ENCODE measurements at places on chromosomes 11 and 22. TPM values are rescaled to one million over a fixed set of nuclear protein-coding genes. Genes with fewer than 3 reads are reported as not detected.

The FOLH1 gene
- total RNA-seq: not detected

The GGT5 gene
- not detected for total RNA-seq

The STIM1 gene
- 27.1 TPM for total RNA-seq

The PLXNB2 gene
- total RNA-seq: 65.0 TPM

The LDHAL6A gene
- total RNA-seq: not detected

The GTSE1 gene
- 13.7 TPM for total RNA-seq

The RASSF10 gene
- not detected for total RNA-seq

The TNNI2 gene
- not detected for total RNA-seq

The GRIA4 gene
- 0.05 TPM for total RNA-seq

The MMP26 gene
- not detected for total RNA-seq

DNA sequence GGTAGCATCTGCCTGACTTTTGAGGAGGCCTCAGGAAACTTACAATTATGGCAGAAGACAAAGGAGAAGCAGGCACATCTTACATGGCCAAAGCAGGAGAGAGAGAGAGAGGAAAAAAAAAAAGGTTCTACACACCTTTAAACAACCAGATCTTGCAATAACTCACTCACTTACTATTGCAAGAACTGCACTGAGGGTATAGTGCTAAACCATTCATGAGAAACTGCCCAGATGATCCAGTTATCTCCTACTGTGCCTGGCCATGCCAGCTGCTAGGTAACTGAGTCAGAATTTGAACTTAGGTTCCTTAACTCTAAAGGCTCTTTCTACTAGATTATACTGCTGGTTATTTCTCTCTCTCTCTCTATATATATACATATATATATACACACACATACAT is 7.3 kb downstream of the HORMAD2 start:
- DNase-seq: no peak

GRCh38 chr22:45731041-45731797 is 59.6 kb downstream of the ATXN10 start:
- peak; percentile 29 for DNase-seq

DNA sequence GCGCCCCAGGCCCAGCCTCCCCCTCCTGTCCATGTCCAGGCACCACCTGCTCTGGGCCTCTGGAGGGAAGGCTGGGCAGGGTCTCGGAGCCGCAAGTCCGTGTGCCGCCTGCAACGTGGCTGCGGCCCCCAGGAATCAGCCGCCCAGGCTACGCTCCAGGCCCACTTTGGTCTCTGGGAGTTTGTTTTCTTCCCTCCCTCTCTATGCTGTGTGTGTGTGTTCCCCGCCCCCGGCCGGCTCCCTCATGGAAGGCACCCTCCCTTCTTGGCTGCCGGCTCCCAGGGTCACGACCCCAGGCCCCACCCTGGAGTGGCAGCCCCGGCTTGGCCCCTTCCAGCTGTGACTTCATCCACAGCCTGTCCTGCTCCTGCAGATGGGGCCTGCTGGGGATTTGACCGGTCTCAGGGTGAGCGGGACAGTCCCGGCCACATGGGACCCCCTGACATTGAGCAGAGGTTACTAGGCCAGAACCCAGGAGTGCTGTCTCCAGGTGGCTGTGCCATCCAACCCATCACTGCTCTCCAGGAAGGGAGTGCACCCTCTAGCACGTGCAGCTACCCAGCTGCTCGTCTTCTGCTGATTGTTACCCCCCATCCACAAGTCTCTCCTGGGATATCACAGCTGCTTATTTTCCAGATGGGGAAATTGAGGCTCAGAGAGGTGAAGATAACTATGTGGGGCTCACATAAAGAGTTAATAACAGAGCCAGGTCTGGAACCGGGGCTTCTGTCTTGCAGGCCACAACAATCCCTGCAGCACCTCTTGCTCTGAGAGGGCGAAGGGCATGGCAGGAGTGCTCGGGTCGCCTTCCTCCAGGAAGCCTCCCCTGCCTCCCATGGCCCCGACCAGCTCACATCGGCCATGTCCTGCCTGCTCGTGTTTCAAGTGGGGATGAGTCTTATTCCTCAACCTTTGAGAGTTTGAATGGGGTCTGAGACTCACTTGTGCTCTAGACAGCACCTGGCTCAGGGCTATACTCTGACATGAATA is 2.8 kb upstream of the LIF start:
- no peak for DNase-seq

GRCh38 chr11:90845126-90845525 is 622.3 kb upstream of the CHORDC1 start:
- no peak for DNase-seq

- DNase-seq: no peak
These were observed 1.2 kb upstream of the TSKU start for GRCh38 chr11:76781807-76782530.

DNA sequence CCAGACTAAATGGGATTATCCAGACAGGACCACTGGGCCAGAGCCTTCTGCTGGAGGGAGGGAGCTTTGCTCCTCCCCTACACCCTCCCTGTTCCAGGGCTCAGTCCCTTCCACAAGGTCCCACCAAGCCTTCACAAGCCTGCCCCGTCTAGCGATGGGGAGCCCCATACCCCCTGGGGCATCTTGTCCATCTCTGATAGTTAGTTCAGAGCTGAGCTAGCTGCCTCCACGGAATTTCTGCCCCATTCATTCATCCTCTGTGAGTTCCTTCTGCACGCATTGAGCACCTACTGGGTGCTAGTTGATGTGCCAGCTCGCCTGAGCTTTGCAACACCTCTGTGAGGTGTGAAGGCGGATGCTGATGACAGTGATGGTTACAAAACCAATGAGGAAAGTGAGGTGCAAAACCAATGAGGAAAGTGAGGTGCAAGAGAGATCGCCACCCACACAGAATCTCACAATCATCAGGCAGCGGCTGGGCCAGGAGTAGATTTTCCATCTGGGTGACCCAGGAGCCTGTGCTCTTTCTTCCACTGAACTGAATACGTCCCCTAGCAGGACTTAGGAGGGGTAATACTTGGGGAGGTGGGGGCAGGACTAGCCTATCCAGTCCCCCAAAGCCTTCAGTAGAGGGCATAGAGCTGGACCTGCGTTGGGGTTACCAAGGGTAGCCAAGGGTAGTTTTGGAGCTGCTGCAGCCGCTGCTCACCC is 21.5 kb upstream of the CBX7 start:
- no peak for DNase-seq

- DNase-seq: no peak
These were observed 851 bp downstream of the SYT8 start for GRCh38 chr11:1835671-1836010.

- DNase-seq: no peak
These were observed 3.9 kb downstream of the ENDOD1 start for GRCh38 chr11:95093548-95093947.

GRCh38 chr22:49090061-49090852 is 737.4 kb downstream of the BRD1 start:
- no peak for DNase-seq

- DNase-seq: no peak
These were observed 387.8 kb upstream of the LARGE1 start for GRCh38 chr22:34308101-34308500.

GRCh38 chr11:130792772-130793171 is 123.5 kb downstream of the SNX19 start:
- DNase-seq: no peak

DNA sequence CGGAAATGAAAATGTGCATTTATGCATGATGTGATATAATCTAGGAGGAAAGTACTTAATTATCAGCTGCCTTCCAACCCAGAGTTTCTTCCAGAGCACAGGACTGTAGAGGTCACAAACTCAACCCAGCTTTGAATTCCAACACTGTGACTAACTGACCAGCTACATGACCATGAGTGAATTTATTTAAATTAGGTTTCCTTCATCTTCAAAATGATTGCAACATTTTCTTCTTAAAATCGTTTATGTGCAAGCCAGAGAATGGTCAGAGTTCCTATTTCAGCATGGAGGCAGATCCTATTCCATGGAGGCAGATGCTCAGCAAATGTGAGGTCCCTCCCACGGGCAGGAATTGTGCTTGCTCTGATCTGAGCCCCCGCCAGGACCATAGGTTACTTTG is 42.4 kb downstream of the OSBP start:
- peak; percentile 79 for DNase-seq

- no peak for DNase-seq
These were observed 29.9 kb downstream of the MS4A2 start for GRCh38 chr11:60118338-60118737.

- no peak for DNase-seq
These were observed 57.1 kb downstream of the HIRA start for GRCh38 chr22:19374410-19374809.

DNA sequence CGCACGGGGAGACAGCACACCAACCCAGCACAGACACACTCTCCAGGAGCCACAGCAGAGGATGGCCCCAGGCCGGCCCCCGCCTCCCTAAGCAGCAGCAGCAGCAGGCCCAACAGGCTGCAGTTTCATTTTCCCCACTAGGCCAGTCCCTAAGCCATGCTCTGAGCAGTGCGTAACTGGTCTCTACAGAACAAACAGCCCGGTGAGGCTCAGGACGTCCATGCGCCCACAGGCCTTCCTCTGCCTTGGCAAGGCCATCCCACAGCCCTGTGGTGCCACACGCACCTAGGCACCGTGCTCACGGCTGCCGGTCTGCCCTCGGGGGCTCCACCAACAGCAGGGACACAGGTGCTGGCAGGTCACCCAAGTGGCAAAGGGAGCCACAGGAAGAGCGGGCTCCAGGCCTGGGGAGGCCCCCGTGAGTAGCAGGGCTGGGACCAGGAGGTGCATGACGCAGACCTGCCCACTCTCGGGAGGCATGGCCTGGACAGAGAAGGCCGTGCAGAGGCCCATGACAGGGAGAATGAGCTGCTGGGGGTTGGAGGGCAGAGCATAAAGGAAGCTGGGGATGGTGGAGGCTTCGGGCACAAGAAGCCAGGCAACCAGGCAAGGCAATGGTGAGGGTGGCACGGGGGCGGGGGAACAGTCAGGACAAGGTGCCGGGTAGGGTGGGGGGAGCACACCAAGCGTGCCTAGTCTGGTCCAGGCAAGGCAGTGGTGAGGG is 1.4 kb upstream of the MOB2 start:
- DNase-seq: no peak

DNA sequence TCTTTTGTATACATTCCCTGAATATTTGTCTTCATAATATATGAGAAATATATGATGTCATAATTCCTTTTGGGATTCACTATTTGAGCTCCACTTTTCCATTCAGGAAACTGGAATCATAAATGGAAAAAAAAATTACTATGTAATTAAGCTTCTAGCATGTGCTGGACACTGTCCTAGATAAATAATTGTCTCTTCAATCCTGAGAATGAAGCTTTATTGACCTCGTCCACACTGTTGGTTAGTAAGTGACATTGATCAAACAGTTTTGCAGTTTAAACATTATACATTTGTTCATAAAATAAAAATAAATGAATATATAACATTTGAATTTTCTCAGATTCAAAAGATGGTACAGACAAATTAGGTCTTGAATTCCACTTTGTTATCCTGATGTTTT is 1691.2 kb downstream of the LRRC4C start:
- DNase-seq: no peak

- no peak for DNase-seq
These were observed 302.7 kb downstream of the DDX10 start for GRCh38 chr11:108967571-108967970.

GRCh38 chr11:73875380-73875779 is 1.3 kb downstream of the COA4 start:
- no peak for DNase-seq

GRCh38 chr11:28834877-28835276 is 726.7 kb downstream of the METTL15 start:
- DNase-seq: peak; percentile 80

GRCh38 chr11:123392844-123393243 is 37.2 kb upstream of the GRAMD1B start:
- no peak for DNase-seq

DNA sequence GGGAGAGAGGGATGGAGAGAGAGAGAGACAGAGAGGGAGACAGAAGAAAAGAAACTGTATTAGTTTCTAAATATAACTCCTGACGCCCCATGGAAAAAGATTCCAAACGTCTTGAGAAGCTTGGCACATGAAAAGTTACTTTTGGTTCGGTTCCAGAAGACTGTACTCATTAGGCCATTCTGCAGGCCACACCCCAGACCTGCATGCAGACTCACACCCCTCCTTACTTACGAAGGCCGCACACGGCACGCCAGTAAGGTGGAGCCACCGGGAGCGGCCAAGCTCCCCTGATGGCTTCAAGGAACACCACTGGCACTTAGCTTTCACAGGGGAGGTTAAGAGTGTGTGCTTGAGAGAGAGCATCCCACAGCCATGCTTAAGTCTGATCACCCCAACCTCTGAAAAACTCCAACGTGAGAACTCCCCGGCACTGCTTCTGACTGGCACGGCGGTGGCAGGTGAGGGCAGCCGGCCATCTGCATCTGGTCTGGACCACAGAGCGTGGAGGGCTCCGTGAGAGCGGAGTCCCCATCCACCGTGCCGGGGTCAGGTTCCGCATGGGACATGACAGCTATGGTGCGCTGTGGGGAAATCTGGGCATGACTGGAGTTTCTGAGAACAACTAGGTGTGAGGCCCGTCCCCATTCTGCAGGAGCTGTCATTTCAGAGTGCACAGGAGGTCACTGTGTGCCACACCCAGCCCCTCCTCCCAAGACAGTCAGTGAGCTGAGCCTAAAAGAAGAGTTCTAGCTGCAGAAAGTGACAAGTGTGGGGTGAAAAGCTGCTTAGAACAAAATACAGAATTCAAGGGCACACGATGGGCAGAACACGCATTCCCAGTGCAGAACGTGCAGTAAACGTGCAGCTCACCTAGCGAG is 62.4 kb downstream of the MYH9 start:
- peak; percentile 92 for DNase-seq

DNA sequence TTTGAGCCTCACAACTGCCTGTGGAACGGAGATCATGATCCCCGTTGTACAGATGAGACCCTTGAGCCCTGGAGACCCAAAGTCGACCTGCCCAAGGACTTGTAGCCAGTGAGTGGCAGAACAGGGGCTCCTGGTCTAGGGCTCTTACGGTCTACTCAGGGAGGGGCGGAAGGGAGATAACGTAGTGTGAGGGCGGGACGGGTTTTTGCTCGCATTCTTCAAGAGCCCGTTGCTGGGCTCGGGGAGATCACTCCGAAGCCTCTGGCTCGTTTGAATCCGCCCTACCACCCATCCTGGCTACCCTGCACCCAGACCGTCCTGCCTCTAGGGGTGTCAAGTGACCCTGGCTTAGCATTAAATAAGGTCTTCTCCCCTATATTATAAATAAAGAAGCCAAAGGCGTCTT is 639 bp downstream of the CRY2 start:
- peak; percentile 44 for DNase-seq
